Mesothelial cell of epicardium (in vitro differentiated cells): ENCODE measurements at places on chromosomes 5 and 9.

DNA sequence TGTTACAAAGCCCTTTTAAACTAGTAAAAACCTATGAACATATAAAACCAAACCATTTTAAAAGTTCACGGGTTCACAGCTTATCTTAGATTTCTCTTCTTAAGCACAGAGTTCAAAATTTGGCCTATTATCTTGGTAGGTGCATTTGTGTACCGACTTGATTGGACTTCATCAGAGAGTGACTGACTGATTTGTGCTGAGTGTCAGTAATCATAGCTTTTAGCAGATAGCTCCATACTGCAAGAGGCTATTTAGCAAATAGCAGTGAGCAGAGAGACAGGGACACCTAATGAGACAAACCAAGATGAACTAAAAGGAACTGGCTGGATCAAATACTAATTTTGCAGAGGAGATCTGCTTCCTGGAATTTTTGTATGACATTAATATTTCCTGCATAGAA is 274.5 kb downstream of the PRR16 start:
- DNase-seq = no peak

- no peak for DNase-seq
These were observed 215.8 kb downstream of the ADAMTS12 start for GRCh38 chr5:33675958-33676464.

GRCh38 chr5:112253478-112254250 is 165.4 kb downstream of the EPB41L4A start:
- DNase-seq = no peak

DNA sequence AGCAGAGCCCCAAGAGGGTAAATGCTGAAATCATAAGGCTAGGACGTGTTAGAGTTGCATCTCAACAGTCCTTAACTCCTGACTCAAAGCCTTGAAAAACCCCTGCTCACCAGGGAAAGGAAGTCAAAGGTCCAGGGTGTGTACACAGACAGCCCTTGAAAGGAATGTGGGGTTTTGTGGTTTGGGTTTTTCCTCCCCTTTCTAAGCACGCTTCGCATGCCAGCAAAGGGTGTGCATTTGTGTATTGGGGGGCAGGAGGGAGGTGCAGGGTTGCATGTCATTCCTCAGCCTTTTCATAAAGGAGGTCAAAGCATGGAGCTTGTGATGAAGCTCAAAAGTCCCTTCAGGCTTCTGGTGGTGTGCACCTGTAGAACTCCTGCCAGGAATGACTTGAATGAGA is 17.3 kb upstream of the XPA start:
- no peak for DNase-seq

DNA sequence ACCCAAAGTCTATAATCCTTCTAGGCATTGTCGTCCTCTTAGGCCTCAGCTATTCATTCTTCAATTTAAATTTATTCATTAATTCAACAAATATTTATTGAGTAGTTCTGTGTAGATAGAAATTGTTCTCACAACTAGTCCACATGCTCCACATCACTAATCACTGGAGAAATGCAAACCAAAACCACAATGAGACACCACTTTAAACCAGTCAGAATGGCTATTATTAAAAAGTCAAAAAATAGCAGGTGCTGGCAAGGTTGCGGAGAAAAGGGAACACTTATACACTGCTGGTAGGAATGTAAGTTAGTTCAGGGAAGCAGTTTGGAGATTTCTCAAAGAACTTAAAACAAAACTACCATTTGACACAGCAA is 51.1 kb upstream of the TNFSF15 start:
- no peak for DNase-seq

DNA sequence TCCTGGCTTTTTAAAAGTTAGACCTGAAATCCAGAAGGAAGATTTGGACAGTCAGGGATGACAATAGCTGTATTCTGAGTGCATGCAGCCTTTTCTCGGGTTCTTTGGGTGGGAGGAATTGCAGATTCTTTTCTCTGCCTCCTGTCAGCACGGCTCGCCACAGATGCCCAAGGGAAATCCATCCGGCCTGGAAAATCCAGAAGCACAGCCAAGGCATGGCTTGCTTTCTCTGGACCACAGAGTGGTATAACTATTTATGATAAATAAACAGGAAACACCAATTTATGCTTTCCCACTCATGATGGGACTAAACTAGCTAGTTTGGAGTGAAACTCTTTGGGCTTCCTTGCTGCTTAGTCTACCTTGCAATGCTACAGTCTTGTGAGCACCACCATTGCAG is 59.1 kb downstream of the C9orf152 start:
- DNase-seq = no peak

DNA sequence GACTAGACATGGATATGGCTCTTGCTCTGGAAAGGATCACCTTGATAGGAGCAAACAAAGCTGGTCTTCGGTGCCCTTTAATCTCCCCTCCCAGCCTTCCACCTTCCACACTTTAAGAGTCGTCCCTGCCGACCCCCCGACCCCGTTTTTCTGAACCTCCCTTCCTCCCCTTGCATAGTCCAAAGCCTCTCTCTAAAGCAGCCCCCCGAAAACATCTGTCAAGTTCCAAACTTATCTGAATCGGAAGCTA is 423 bp upstream of the NUP214 start:
- DNase-seq = no peak

DNA sequence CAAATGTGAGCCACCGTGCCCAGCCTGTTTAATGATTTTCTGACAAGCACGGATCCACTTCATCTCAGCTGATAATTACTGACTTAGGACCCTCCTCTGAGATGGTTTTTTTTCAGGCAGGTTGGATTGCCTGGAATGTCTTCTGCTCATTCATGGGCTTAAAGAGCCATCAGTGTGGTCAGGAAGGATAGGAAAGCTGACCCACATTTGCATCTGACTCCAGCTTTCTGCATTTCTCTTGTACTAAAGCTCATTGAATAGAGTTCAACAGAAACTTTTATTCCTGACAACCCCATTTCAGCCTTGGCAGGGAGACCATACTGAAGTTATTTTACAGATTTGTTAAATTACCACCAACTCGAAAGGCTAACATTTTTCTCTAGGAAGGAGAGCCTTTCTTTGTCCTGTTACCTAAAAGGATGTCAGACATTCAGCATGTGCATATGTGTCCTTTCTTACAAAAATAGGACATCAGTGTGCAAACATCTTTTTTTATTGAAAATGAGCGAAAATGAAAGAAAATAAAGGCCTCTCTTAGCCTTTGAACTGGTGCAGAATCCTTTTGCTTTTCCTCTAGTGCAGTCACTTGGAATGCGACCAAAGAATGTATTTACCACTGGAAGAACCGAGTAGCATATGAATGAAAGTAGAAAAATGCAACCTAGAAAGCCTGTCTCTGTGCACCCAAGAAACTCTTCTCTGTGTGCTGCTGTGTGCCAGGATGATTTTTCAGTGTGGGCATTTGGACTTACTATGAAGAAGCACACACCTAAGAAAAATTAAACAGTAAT is 26.6 kb downstream of the ADCY2 start:
- DNase-seq = no peak

DNA sequence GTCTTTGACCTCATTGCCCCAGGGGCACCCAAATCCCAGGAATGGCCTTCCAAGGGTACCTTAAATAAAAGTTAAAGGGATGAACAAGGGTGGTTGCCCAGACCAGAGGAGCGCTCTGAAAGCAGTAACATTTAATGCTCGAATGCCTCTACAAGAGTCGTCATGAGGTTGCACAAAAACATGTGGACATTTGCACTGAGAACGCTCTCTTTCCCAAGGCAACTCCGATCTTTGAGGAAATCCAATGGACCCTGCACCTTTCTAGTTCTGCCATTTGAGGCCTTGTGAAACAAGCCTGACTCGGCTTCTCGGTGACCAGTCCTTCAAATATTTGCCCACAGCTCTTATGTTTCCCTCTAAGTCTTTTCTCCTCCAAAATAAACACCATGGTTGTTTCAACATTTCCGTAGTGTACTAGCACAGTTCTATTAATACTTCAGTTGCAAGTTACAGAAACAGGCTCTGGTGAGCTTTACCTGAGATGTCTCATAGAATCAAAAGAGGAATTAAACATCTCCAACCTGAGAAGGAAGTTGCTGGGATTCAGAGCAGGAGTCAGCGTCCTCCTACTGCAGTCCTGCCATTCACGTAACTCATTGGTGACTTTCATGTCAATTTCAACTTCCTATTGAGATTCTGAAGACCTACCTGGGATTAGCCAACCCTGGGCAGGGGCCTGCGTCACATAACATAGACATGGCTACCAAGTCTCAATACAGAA is 168.8 kb upstream of the RAI14 start:
- no peak for DNase-seq

DNA sequence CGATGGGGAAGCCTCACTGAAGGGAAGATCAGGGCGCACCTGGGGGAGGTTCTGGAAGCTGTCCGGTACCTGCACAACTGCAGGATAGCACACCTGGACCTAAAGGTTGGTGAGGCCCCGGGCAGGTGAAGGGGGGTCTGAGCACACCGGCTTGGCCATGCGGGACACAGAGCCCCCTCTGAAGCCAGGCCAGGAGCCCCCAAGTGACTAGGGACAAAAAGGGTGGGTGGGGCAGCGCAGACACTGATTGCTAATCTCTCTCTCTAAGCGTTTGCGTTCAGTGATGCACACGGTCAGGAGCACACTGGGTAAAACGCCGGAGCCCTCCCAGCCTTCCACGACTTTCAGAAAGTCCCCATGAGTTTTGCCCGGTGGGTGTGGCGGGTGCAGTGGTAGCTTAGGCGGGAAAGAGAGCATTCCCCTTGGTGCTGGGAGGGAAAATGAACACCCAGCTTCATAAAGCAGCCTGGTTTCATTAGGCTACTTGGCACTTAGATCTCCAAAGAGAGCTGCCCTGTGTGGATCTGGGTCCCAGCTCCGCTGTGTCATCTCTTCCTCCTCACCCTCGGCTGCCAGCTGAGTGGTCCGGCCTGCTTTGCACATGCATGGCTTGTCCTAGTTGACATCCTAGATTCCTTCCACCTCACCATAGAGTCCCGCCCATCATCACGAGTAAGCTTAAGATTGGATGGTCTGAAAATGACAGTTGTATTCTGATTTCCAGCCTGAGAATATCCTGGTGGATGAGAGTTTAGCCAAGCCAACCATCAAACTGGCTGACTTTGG is 74.2 kb upstream of the OTULINL start:
- DNase-seq = no peak

GRCh38 chr5:37841203-37841602 is 1.4 kb upstream of the GDNF start:
- DNase-seq = no peak

- no peak for DNase-seq
These were observed 7.5 kb upstream of the HABP4 start for GRCh38 chr9:96442491-96442890.

DNA sequence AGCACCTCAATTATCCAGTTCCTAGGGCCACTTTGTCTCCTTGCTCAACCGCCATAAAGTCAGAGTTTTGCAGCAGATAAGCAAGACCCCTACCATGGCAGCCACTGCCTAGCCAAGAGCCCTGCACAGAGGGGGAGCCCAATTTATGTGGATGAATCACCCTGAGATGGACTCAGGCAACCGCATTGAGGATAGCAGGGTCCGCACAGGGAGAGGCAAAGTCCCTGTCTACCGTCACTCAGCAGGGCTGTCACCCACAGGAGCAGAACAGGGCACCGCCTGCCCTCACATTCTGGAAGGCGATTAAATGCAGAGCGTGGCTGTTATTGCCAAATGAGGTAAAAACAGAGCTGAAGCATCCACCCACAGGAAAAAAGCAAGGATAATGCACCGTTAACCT is 1.7 kb downstream of the FBP2 start:
- DNase-seq = no peak

GRCh38 chr5:72892846-72893245 is 63.0 kb upstream of the FCHO2 start:
- no peak for DNase-seq

DNA sequence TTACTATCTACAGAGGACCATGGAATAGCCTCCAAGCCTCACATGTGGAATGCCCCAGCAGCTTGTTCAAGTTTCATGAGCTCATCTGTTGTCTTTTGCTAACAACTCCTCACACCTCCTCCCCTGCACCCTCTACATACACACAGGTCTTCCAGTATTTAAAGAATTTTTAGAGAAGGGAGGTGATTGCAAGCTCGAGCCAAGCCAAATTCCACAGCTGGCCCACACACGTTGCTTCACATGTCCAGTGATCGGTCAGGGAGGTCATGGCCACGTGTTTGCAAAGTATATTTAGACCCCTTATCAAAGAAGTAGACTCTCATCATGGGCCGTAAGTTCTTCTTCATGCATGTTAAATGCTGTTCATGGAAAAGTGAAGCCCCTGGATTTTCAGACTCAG is 281.7 kb downstream of the OSTF1 start:
- no peak for DNase-seq

GRCh38 chr5:108382784-108383330 is 959 bp upstream of the FBXL17 start:
- no peak for DNase-seq

DNA sequence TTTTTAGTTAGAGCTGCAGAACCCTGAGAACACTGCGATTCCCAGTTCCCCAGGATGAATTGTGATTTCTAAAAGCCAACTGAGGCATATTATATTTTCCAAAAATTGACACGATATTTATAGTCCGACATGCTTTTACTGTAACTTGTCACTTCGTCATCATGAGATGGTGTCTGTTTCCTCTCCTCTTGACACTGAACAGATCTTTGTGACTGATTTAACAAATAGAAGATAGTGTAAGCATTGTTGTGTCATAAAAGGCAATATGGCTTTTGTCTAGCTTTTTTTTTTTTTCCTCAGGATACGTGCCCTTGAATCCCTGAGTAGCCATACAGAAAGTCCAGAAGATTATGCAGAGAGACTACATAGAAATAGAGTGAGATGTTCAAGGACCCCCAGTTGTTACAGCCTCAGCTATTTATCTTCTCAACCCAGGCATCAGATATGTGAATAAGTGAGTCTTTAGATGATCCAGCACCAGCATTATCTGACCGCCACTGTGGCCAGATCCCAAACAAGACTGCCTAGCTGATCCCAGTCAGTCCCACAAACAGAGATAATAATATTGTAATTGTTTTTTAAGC is 27.8 kb upstream of the CCL21 start:
- DNase-seq = no peak

GRCh38 chr9:69971643-69972449 is 71.8 kb upstream of the MAMDC2 start:
- peak; percentile 37 for DNase-seq

DNA sequence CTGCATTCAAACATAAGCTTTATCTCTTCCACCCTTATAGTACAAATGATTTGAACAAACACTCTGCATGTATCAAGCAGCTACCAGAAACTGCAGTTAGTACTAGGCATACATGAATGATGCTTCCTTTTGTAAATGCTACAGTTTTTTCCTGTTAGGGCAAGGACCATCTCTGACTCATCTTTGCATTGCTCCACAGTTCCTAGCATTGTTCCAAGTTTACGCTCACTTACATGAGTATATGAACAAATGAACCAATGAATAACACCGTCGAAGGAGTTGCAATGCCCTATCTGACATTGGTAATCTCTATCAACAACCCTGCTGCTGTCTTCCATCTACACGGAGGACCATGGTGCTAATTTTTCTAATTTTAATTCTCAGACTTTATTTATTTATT is 2.1 kb upstream of the ALDH7A1 start:
- DNase-seq = no peak
